ENCODE measurements at places on chromosomes 2 and 18. TPM values are rescaled to one million over a fixed set of nuclear protein-coding genes. Genes with fewer than 3 reads are reported as not detected.

Gene IL1F10
- not detected for total RNA-seq

Gene GCG
- total RNA-seq, result not detected

DNA sequence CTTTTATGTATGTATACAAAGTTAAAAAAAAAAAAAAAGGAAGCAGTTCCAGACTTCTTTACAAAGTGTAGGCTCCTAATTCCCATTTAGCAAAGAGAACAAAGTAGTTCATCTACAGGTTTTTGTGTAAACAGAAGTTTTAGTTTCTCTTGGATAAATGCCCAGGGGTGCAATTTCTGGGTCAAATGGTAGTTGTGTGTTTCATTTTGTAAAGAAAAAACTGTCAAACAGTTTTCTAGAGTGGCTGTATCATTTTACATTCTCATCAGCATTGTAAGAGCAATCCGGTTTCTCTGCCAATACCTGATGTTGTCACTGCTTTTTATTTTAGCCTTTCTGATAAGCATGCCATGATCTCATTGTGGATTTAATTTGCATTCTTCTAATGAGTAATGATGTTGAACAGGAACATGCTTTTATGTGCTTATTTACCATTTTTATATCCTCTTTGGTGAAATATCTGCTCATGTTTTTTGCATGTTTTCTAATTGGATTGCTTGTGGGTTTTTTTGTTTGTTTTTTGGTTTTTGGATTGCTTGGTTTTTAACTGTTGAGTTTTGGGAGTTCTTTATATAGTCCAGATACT lies 16.6 kb upstream of the PSME4 start:
- DNase-seq, result no peak

- no peak for DNase-seq
These were observed 16.0 kb upstream of the IGFBP5 start for GRCh38 chr2:216711348-216711747.
